ENCODE measurements at places on chromosomes 4 and X. TPM values are rescaled to one million over a fixed set of nuclear protein-coding genes. Genes with fewer than 3 reads are reported as not detected.

DNA sequence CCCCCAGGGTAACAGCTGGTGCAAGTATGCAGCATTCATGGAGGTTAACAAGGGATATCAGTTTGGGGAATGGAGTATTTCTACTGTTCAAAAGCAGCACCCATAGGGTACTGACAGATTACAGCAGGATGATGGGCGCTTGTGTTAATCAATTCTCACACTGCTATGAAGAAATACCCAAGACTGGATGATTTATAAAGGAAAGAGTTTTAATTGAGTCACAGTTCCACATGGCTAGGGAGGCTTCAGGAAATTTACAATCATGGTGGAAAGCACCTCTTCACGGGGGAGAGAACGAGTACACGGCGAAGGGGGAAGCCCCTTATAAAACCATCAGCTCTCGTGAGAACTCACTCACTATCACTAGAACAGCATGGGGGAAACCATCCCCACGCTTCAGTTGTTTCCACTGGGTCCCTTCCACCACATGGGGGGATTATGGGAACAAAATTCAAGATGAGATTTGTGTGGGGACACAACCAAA, 64.1 kb downstream of the TNIP2 start:
- DNase-seq, result no peak

- DNase-seq, result peak; percentile 24
Observed at GRCh38 chrX:129823115-129823514, 20.6 kb downstream of the ZDHHC9 start.

DNA sequence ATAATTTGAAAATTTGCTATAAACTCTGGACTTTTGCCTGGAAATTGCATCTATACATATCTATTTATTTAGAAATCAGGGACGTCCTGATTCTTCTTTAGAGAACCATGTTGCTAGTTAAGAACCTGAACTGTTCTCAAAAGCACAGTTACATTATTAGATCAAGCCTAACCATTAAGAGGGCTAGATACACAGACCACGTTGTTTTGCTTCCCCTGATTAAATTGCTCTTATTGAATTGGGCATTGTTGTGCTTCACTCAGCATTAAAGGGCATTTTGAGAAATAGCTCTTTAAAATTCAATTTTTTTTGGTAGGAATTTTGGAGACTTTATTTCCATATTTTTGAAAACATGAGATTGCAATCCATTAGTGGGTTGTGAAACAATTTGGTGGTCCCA, 44.4 kb downstream of the FIP1L1 start:
- no peak for DNase-seq

- no peak for DNase-seq
Observed at GRCh38 chr4:63620271-63620670, 789.0 kb downstream of the TECRL start.

DNA sequence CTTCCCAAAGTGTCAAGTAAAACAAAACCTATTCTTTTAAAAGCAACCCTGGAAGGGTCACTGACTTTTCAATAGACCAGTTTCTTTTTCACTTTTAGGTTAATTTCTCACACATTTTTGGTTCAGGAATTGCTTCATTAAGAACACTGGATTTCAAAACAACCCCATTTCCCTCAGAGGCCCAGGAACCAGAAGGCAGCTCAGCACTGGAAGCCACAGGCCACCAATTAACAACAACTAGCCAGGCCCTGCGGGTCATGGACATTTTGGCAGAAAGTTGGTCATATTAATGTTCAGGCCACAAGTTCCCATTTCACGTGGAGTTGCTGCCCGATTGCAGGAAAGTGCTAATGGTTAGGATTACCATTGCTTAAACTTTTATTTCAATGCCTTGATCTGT, 39.8 kb downstream of the HAND2 start:
- DNase-seq, result no peak

DNA sequence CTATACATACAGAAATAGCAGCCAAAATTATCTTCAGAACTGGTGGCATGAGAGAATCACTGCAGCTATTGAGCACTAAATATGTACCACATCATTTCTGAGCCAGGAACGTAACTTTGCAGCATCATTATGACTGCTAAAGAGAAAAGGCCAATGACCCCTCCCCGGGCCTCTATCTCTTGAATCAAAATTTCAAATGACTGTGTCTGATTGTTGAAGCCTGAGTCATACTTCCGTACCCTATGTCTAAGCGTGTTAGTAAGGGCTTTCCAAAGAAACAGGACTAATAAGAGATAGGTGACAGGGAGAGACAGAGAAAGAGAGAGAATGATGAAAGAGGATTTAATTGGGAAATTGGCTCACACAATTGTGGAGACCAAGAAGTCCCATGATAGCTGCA, 445.5 kb upstream of the SPANXN1 start:
- DNase-seq, result no peak

DNA sequence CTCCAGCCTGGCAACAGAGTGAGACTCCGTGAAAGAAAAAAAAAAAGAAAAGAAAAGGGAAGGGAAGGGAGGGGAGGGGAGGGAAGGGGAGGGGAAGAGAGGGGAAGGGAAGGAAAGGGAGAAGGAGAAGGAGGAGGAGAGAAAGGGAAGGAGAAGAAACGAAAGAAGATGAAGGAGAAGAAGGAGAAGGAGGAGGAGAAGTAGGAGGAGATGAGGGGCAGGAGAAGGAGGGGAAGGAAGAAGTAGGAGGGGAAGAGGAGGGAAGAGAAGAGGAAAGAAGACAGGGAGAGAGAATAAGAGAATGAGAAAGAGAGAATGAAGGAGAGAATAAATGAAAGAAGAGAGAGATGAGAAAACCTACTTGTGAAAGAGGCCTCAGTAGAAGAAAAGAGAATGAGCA, 170.3 kb downstream of the DHRSX start:
- no peak for DNase-seq

DNA sequence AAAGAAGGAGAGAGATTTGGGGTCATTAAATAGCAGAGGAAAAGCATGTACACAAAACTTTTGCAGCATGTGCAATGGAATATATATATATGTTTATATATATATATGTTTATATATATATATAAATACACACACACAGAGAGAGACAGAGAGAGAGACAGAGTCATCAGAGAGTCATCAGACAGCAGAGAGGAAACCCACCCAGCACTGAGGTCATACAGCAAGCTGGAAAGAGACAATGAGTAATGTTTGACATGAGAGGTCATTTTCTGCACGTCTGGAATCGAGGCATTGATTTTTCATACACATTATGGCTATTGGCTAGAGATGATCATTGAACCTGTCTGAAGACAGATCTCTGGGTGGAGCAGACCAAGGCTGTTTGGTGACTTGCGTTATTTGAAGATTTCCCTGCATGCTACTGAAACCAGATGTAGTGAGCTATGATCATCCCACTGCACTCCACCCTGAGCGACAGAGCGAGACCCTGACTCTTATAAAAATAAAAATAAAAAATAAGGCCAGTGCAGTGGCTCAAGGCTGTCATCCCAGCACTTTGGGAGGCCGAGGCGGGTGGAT, 48.8 kb upstream of the SHOX start:
- DNase-seq, result no peak

GRCh38 chr4:159278399-159278798, 175.5 kb downstream of the RAPGEF2 start:
- no peak for DNase-seq

DNA sequence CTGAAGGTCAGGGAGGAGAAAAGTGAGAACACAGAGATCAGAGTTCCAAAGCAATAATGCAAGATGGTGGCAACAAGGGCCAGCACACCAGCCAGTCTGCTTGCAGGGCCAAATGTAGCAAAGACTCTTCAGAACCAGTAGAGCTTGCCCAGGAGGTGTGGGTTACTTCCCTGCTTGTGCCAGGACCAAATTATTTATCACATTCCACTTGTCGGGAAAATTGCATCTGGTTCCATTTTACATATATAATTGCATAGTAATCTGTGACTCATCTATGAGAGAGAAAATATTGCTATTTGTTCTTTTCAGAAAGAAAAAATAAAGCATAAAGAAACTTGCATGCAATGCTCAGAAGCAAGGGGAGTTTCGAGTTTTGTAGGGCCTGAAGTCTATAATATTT, 41.4 kb downstream of the MAML3 start:
- DNase-seq, result no peak

GRCh38 chr4:96593422-96593821, 753.5 kb downstream of the PDHA2 start:
- DNase-seq, result no peak

- no peak for DNase-seq
Observed at GRCh38 chr4:138804711-138805110, 210.9 kb upstream of the NOCT start.

DNA sequence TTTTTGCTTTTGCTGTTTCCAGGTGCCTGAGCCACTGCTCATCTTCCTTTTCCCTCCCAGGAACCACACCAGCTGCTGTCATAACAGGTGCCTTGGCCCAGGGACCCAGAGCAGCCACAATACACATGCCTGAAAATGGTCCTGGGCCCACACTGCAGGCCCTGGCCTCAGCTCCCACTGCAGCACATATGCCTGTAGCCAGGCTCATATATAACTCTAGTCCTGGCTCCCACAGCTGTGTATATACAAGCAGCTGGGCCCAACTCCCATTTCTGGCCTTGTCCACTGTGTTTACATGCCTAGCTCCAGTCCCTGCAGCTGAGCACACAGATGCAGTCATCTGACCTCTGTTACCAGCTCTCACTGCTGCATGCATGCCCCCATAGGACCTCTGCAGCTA, 930.5 kb downstream of the ADGRL3 start:
- no peak for DNase-seq

DNA sequence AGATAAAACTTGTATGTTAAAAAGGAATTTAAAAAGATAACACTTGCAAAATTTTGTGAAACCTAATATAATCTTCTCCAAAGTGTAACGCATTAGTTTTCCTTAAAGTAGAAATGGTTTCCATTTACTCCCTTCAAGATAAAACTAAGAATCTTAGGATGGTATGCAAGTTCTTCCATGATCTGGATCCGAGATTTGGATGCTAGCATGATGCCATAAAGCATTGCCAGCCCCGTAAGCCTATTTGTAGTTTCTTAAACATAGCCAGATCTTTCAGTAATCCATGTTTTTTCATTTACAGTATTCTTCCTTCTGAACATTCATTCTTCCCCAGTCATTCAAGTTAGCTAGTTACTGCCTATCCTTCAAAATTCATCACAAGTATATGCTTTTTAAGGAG, 572.4 kb downstream of the KCNIP4 start:
- no peak for DNase-seq

DNA sequence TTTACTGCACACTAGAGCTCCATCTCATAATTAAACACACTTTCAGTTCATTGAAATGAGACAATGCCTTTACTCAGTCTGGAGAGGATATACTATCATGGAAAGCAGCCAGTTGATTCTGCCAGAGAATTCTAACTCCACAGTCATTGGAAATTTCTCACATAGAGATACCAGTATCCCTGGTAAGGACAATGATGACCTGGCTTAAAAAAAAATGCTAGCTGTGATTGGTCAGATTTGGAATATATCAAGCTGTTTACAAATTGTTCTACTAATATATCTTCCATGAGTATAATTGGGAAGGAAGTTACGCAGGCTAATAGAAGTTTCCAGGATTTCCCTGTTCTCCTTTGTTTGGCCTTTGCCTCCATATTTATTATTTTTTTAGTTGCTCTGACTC, 34.5 kb upstream of the TLL1 start:
- no peak for DNase-seq

DNA sequence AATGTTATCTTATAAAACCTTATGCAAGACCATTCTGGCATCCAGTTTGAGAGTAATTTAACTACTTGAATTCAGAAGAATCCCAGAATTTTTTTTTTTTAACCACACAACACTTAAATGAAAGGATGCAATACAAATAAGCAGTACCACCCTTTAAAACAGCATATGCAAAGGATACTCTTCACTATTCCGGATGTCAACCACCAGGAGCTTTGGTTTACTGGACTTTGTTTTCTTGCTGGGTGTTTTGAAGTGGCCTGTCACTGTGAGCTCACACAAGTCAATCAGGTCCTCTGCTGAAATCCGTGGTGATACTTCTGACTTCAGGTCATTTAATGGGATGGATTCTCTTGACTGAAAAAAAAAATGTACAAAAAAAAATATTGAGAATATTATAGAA, 200.0 kb downstream of the TBCK start:
- DNase-seq, result no peak

Gene GPR34
- 1.2 TPM for total RNA-seq

Gene DGKK
- total RNA-seq, result not detected

Gene SLC34A2
- total RNA-seq, result not detected

Gene VEGFD
- total RNA-seq, result not detected

Gene GLA
- total RNA-seq, result 67.9 TPM

Gene CORIN
- total RNA-seq, result not detected

Gene FGD1
- 0.21 TPM for total RNA-seq

Gene PRSS12
- not detected for total RNA-seq

Gene BLTP1
- 30.8 TPM for total RNA-seq

Gene GPRASP1
- total RNA-seq, result 0.44 TPM
